ENCODE measurements at places on chromosomes 4 and X.

DNA sequence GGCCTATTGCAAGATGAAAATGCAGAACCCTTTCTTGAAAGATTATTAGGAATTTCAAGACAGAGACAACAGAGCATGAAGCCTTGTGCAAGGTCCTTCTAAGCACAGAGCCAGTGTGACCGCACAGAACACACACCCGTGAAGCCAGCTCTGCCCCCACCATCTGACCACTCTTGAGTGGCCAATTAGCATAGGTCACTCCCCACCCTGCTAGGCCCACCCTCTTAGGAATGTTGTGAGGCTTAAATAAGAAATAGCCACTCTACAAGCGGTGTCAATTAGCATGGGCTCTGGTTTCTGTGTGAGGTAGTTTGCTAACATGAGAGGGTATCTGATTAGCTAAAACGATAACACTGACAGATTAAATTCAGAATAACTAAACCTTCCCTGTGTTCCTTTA, 152.9 kb downstream of the PTTG2 start:
- H3K36me3 ChIP-seq: peaks cover 28% of the 10 kb centered on the region
- H3K27me3 ChIP-seq: peaks cover 1% of the 10 kb centered on the region
- peaks cover 51% of the 10 kb centered on the region for H3K4me1 ChIP-seq
- H3K27ac ChIP-seq: peak overlapping the region; percentile 31

- no peak overlapping the region for H3K4me3 ChIP-seq
- peaks cover 17% of the 10 kb centered on the region for H3K27me3 ChIP-seq
- DNase-seq: no peak
These were observed 49.6 kb downstream of the PROM1 start for GRCh38 chr4:16034010-16034748.

- no peaks in the 10 kb centered on the region for H3K36me3 ChIP-seq
- H3K27ac ChIP-seq: no peak overlapping the region
- H3K27me3 ChIP-seq: peaks cover 6% of the 10 kb centered on the region
- peaks cover 5% of the 10 kb centered on the region for H3K4me1 ChIP-seq
- DNase-seq: no peak
- H3K4me3 ChIP-seq: no peak overlapping the region
These were observed 104.8 kb upstream of the ENPP6 start for GRCh38 chr4:184322328-184323025.

GRCh38 chrX:148713981-148714380, 213.6 kb downstream of the AFF2 start:
- H3K36me3 ChIP-seq: no peaks in the 10 kb centered on the region
- H3K4me1 ChIP-seq: no peaks in the 10 kb centered on the region
- no peaks in the 10 kb centered on the region for H3K27me3 ChIP-seq
- DNase-seq: no peak

DNA sequence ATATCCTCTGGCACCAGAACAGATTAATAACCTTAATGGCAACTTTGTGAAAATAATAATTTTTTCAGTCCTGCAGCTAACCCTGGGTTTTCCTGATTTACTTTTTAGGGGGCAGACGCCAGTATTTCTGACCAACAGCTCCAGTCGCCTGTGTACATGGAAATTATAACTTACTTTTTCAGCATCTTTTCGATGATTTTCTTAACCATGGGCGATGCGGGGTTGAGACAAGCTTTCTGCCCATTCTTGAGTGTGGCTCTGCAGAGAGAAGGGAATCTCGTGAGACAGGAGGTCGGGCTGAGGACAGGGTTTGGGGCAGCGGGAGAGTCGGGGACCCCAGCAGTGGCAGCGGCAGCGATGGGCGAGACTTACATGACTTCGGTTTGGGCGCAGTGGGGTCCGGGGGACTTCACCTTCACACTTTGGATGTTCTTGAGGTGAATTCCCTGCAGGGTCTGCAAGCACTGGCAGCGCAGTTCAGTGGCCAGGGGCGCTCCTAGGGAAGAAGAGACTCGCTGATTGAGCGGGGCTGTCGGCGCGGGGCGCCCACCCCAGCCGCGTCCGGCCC, 484 bp downstream of the CXCL2 start:
- H3K36me3 ChIP-seq: no peaks in the 10 kb centered on the region
- H3K4me3 ChIP-seq: peak overlapping the region; percentile 88
- peaks cover 39% of the 10 kb centered on the region for H3K4me1 ChIP-seq
- no peak for DNase-seq

DNA sequence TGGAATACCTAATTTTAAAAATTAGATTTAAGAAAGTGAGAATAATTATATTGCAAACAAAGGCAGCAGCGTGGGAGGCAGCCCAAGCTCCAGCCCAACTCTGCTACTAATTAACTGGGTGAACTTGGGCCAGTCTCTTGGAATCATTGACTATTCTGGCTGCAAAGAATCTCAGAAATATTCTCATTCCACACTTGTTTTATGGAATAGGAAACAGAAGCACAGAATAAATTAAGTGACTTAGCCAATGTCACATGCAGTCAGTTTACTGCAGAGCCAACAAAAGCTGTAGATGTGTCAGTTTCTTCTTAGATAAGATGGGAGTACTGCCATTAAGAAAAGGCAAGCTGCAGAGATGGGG, 132.6 kb upstream of the FAM9B start:
- peaks cover 4% of the 10 kb centered on the region for H3K36me3 ChIP-seq
- H3K4me1 ChIP-seq: peaks cover 50% of the 10 kb centered on the region
- no peaks in the 10 kb centered on the region for H3K27me3 ChIP-seq
- H3K4me3 ChIP-seq: no peak overlapping the region
- H3K27ac ChIP-seq: no peak overlapping the region
- DNase-seq: no peak

GRCh38 chr4:11376146-11376545, 52.5 kb downstream of the HS3ST1 start:
- H3K4me1 ChIP-seq: no peaks in the 10 kb centered on the region
- no peak for DNase-seq
- H3K4me3 ChIP-seq: no peak overlapping the region
- H3K36me3 ChIP-seq: no peaks in the 10 kb centered on the region
- no peak overlapping the region for H3K27ac ChIP-seq
- H3K27me3 ChIP-seq: no peaks in the 10 kb centered on the region

DNA sequence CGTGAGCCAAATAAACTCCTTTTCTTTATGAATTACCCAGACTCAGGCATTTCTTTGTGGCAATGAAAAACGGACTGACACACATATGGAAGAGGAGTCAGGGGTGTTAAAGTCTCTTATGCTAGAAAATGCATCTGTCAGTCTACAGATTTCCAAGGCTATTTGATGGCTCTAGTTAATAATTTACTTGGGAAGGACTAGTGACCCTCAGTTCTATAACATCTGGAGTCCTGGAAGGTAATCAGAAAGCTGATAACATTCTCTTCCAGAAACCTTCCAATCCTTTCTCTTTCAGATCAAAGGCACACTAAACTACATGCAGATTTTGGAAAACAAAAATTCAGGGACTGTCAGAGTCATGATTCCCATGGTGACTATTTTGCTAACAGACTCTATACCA, 142.0 kb upstream of the TEX13D start:
- peaks cover 8% of the 10 kb centered on the region for H3K4me1 ChIP-seq
- H3K27me3 ChIP-seq: no peaks in the 10 kb centered on the region
- H3K4me3 ChIP-seq: no peak overlapping the region
- no peak overlapping the region for H3K27ac ChIP-seq
- no peaks in the 10 kb centered on the region for H3K36me3 ChIP-seq
- DNase-seq: no peak
